ENCODE measurements at places on chromosomes 16 and 17. TPM values are rescaled to one million over a fixed set of nuclear protein-coding genes. Genes with fewer than 3 reads are reported as not detected.

Gene ASGR1
- total RNA-seq, result not detected

Gene RNF166
- total RNA-seq, result 712 TPM

Gene PRR29
- total RNA-seq, result 1.6 TPM

Gene PRRT2
- total RNA-seq, result 0.91 TPM

Gene VPS9D1
- total RNA-seq, result 31.7 TPM

Gene ARL5C
- total RNA-seq, result not detected

Gene CACNG5
- total RNA-seq, result not detected

Gene PRAC2
- not detected for total RNA-seq

Gene SLC52A1
- total RNA-seq, result not detected

Gene PRPF8
- total RNA-seq, result 508 TPM

Gene NGFR
- 1.8 TPM for total RNA-seq

Gene KRT9
- total RNA-seq, result not detected

Data from natural killer cell (primary cell).